Psoas muscle (tissue), 8 donors: ENCODE measurements at places on chromosomes 1 and 21. TPM values are rescaled to one million over a fixed set of nuclear protein-coding genes. Genes with fewer than 3 reads are reported as not detected.

GRCh38 chr1:182206626-182207239, 145.2 kb upstream of the ZNF648 start:
- H3K4me3 ChIP-seq = no peak overlapping the region
- DNase-seq = peak; percentile 89
- H3K27me3 ChIP-seq = no peaks in the 10 kb centered on the region

DNA sequence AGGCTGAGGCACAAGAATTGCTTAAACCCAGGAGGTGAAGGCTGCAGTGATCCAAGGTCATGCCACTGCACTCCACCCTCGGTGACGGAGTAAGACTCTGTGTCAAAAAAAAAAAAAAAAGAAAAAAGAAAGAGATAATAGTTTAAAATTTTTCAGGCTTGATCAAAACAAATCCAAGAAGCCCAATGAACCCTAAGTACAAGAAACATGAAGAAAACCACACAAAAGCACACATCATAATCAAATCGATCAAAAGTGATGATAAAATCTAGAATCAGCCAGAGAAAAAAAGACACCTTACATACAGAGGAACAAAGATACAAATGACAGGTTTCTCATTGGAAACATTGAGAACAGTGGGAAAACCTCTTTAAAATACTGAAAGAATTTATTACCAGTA, 31.5 kb downstream of the LDLRAD1 start:
- H3K4me1 ChIP-seq = no peaks in the 10 kb centered on the region
- no peaks in the 10 kb centered on the region for H3K36me3 ChIP-seq
- H3K27ac ChIP-seq = no peak overlapping the region

- no peaks in the 10 kb centered on the region for H3K4me1 ChIP-seq
- DNase-seq = no peak
- H3K36me3 ChIP-seq = no peaks in the 10 kb centered on the region
- H3K4me3 ChIP-seq = no peak overlapping the region
Observed at GRCh38 chr1:50106095-50106761, 2.5 kb upstream of the ELAVL4 start.

RNU1-1 gene
- total RNA-seq = 1,745 TPM

DNA sequence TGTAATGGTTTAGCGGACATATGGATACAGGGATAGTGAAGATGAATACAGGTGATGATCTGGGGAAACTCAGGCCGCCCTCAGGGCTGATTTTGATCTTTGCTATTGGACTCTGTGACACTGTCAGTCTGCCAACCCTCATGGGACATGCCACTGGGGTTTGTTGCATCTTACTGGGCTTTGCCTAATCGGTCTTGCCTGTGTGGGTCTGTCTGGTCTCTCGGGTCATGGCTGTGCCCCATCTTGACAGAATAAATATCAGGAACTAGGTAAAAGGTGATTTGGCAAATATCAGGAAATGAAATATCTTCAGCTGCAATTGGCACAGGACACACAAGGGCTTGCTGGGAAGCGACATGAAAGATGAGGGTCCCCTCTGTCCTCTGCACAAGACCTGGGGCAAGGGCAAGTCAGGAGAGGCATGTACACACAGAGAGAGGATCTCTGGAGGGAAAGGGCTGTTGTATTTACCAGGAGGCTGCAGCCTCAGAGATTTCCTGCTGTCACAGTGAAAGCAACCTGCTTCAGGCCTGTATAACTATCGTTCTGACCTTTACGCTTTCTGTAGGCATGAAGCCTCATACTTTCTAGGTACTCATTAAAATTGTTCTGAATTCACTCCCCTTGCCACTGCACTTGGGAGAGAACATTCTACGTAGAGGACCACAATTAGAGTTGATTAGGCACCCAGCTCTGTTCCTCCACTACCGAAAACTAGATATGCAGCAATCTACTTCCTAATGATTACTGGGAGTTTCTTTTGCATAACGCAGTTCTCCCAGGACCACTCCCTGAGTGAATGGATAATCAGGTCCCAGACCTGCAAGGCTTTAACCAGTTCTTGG, 52.0 kb upstream of the GADD45A start:
- no peak overlapping the region for H3K4me3 ChIP-seq
- no peak for DNase-seq
- H3K36me3 ChIP-seq = no peaks in the 10 kb centered on the region

FCAMR gene
- total RNA-seq = not detected
